ENCODE measurements at places on chromosomes 12 and 14.

GRCh38 chr14:75835156-75835725 is 146.6 kb downstream of the TGFB3 start:
- no peak for DNase-seq

DNA sequence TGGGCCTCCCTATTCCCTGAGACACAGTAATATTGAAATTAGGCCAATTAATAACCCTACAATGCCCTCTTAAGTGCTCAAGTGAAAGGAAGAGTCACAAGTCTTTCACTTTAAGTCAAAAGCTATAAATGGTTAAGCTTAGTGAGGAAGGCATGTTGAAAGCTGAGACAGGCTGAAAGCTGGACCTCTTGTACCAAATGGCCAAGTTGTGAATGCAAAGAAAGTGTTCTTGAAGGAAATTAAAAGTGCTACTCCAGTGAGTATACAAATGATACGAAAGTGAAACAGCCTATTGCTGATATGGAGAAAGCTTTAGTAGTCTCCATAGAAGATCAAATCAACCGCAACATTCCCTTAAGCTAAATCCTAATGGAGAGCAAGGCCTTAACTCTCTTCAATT is 140.8 kb downstream of the PTCSC3 start:
- DNase-seq: no peak

DNA sequence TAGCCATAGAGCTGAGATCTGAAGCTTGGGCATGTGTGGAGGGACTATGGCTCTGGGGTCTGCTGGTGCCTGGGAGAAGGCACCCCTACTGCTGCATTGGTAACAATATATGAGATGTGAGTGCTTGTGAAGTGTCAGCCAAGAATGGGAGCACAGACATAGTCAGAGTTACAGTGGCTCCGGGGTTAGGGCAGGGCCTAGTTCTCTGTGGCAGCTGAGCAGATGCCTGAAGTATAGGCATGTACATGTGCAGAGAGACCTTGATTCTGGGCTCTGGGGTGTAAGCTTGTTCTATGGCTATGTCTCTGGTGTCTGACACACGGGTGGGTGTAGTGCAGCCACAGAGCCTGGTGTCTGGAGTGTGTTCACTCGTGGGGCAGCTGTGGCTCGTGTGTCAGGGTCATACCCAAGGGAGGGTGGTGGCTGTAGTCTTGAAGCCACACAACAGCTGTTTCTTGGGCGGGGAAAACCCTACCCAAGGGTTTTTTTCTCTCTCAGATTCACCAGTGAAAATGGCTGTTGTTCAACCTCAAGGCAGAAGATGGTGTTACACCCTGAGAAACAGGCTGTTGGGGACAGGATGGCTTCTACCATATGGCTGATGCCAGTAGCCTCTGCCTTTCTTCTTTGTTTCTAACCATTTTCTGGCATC is 11.9 kb upstream of the TCL1A start:
- no peak for DNase-seq

GRCh38 chr12:50442178-50442908 is 41.7 kb downstream of the LARP4 start:
- DNase-seq: no peak

DNA sequence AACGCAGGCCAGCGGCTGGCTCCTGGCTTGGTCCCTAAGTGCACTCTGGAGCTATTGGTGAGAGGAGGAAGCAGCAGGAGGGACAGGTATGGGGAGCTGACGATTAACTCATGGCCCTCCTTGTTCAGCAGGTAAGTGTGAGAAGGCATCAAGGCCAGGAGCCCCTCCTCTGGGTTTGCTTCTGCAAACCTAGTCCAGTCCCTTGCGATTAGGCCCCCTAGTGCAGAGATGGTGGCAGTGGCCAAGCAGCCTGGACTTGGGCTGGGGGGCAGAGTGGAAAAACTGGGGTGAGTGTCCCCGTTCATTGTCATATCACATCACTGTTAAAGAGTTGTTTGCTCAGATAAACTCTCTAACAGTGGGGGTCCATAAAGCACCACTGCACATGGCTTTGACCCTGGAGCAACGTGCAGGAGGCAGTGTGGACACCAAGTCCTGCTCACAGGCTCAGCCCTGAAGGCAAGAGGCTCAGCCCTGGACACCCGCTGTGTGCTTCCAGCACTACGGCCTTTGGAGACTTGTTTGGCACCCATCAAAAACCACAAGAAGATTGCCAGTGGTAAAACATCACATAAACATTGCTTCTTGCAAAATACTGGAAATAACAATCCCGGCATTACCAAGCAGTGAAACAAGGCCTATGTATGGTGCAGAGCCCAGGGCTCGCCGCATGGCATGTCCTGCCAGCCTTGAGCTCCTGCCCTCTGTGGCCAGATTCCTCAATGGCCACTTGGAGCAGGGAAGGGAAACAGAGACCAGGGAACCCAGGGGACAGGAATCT is 184.3 kb upstream of the RTL1 start:
- DNase-seq: no peak

GRCh38 chr12:13135371-13136178 is 32.1 kb upstream of the GSG1 start:
- no peak for DNase-seq

DNA sequence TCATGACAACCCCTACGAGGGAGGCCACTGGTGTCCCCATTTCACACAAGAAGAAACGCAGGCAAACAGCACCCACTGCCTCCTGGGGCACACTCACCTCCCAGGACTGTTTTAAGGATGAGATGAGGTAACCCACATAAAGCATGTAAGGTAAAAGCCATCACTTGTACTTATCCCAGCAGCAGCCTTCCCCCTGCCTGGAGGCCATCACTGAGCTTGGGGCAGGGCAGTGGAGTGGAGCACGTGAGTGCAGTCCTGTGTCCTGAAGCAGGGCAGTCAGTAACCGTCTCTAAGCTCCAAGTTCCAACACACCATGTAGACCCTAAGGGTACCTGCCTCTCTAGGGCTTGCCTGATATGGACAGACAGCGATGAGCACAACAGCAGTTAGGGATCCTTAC is 1.7 kb downstream of the POLE start:
- no peak for DNase-seq

- no peak for DNase-seq
Measured at GRCh38 chr14:53001787-53002378, 51.0 kb upstream of the FERMT2 start.

DNA sequence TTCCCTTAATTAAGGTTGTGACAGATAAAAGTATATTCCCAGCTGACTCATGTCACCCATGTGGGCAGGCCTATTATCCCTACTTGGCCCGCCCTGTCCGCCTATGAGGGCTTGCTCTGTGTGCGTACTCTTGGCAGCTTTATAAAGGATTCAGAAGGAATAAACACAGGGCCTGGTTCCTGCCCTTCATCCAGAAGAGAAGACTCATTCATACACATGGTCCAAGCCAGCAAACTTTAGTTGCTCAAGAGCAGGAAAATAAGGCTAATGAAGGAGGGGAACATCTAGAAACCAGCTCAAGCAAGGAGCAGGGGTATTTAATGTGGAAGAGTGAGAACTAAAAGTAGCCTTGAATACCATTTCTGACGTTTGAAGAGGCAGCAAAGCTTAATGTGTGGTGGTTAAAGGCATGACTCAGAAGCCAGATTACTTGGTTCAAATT is 141.9 kb downstream of the CRADD start:
- DNase-seq: no peak

GRCh38 chr12:118189741-118190191 is 53.8 kb downstream of the PEBP1 start:
- no peak for DNase-seq

- no peak for DNase-seq
Measured at GRCh38 chr12:27504507-27504906, 19.5 kb upstream of the PPFIBP1 start.

GRCh38 chr14:95098984-95099599 is 58.2 kb downstream of the DICER1 start:
- DNase-seq: peak; percentile 23

GRCh38 chr12:25089738-25090137 is 105.2 kb downstream of the DNAI7 start:
- DNase-seq: no peak

- DNase-seq: no peak
Measured at GRCh38 chr14:64541972-64542835, 1.7 kb downstream of the HSPA2 start.
